Pancreas (tissue), 10 donors: ENCODE measurements at places on chromosomes 12 and 14. TPM values are rescaled to one million over a fixed set of nuclear protein-coding genes. Genes with fewer than 3 reads are reported as not detected.

LETMD1 gene
- total RNA-seq = 51.4 TPM

CISTR gene
- not detected for total RNA-seq

CLEC4C gene
- not detected for total RNA-seq

SERPINA10 gene
- 0.19 TPM for total RNA-seq

DCN gene
- total RNA-seq = 152 TPM

ITPR2 gene
- total RNA-seq = 19.9 TPM

XRCC3 gene
- 2.7 TPM for total RNA-seq

LPAR5 gene
- 2.4 TPM for total RNA-seq

TSHR gene
- 0.22 TPM for total RNA-seq

HSPA2 gene
- total RNA-seq = 5.7 TPM

PLBD1 gene
- 10.9 TPM for total RNA-seq

LRP1-AS gene
- not detected for total RNA-seq

RGS6 gene
- total RNA-seq = 0.13 TPM

ZNF891 gene
- total RNA-seq = 1.1 TPM

PLCZ1 gene
- total RNA-seq = not detected

TSFM gene
- total RNA-seq = 7.2 TPM

TAPBPL gene
- total RNA-seq = 25.5 TPM

FKBP4 gene
- 53.8 TPM for total RNA-seq
